Stimulated activated CD4-positive, alpha-beta T cell treated with anti-CD3 and anti-CD28 coated beads, Interleukin-2, amount 100 ng/mL, for 24 hours (primary cell): ENCODE measurements at places on chromosomes 16 and 17.

DNA sequence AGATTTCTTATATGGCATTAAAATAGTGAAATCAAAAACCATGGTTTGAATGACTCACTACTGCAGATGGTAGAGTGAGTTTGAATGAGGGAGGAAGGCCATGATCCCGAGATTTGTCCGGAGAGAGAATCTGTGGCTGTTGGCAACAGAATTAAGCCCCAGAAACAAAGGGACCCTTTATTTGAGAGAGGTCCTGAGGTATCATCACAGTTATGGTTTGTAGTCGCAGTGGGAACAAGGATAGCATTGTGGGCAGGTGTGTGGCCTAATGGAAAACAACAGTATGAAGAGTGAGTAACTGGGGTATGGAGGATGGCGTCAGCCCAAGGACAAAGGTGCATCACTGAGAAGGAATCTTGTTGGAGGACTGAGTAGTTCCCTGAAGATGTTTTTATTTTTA is 8.5 kb upstream of the ZFP3 start:
- DNase-seq = no peak

GRCh38 chr17:70370816-70371215 is 201.5 kb downstream of the KCNJ2 start:
- no peak for DNase-seq

- peak; percentile 54 for DNase-seq
Measured at GRCh38 chr17:59154292-59154720, 680 bp downstream of the SKA2 start.

- no peak for DNase-seq
Measured at GRCh38 chr17:37830151-37830993, 85.5 kb upstream of the HNF1B start.

GRCh38 chr17:77304051-77304745 is 163.4 kb downstream of the SEC14L1 start:
- no peak for DNase-seq

GRCh38 chr17:351449-351738 is 1.2 kb downstream of the RPH3AL start:
- DNase-seq = no peak

DNA sequence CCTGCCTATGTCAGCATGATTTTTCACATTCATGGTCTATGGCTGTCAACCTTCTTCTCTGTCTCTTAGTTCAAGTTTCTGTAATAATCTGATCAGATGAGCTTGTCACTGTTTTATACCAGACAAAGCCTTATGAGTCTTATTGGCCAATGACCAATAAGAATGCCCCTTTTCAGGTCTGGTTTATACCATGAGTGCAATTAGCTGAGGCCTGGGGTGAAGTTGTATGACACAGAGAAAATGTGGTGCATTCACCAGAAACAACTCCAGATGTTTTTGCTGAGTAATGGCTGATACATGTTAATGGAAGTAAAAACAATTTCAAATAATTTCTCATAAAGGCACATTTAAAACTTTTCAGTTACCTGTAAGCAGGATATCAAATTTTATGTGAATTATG is 218.6 kb upstream of the CDH8 start:
- DNase-seq = no peak

- no peak for DNase-seq
Measured at GRCh38 chr16:80703131-80704071, 101.0 kb downstream of the CDYL2 start.

GRCh38 chr16:66880288-66881013 is at the start of gene PDP2:
Gene PDP2, plus strand, starts transcription at chr16:66880515. Its CDS starts 3,770 bp downstream, at chr16:66884285.
- DNase-seq = peak; percentile 90

DNA sequence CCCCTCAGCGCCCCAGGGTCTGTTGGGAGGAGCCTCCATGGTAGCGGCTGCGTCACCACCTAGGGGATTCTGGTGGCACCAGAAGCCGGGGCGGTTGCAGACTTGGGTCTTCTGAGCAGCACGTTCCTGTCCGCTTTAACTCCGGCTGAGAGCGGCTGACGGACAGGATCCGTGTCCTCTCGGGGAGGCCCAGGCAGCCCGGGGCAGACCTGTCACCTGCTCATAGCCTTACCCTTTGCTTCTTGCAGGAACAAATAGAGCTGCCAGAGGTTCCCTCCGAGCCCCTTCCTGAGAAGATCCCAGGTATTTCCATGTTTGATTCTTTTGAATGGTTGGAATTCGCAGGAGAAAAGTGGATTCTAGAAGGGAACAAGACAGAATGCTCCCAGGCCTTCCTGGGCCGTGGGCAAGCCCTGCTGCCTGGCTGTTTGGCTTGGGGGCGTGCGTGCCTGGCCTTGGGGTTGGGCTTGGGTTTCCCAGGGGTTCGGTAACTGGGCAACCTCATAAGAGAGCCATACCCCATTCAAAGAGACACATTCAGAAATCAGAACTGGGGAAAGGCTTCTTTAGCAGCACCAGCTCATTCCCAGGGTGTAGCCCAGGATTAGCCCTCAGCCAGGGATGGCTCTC is 6.6 kb downstream of the CHMP6 start:
- no peak for DNase-seq

GRCh38 chr16:9311303-9311954 is 220.0 kb downstream of the HAPSTR1 start:
- DNase-seq = no peak
